Sigmoid colon (tissue), 7 donors: ENCODE measurements at places on chromosomes 13 and 19. TPM values are rescaled to one million over a fixed set of nuclear protein-coding genes. Genes with fewer than 3 reads are reported as not detected.
A peak's percentile ranks its signal among the peaks of the same experiment; 100 is the strongest.

DNA sequence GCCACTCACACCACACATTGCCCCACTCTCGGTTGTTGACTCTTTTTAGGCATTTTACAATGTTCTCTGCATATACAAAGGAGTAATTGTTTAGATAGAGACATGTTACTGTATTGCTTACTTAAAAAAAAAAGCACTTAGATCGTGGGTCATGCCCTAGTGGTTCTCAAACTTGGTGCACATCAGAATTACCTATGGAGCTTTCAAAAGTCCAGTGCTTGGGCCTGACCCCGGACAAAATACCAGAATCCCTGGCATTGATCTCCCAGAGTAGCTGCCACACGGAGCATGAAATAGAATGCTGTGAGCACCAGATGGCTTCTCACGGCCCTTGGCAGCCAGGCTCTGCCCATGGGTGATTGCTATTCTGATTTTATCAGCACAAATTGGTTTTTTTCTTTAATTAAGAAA lies 20.0 kb downstream of the ACP7 start:
- no peak for DNase-seq

DNA sequence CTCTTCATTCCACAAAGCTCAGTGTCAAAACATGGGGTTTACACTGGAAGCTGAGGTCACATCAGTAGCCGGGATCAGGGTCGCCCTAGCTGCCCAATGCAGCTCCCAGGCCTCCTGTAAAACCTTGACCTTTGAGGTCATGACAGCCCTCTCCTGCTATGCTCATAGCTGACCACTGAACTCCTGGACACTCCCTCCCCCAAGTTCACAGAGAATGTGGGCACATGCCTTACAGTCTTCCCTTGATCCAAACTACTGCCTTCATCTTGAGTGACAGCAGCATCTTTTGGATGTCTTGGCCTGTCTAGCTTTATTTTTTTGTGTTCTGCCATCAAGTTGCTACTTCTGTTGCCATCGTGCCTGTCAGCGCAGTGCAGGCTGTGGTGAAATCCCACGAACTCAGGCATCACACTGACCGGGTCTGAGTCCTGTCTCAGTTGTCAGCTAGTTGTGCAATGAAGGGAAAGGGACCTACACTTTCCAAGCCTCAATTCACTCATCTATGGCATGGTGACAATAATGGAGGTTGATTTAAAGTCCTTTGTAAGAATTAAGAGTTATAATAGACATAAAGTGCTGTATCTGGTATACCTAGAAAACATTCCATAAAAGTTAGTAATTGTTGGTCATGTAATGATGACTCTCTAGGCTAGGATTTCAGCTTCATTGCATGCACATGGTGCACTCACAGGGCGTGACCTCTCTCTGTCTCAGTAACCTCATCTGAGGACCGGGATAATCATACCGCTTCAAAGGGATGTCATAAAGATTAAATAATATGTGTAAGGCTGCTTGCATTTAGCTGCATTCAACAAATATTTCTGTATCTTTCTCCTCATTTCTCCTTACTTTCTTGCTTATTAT lies 16.4 kb upstream of the ALOX5AP start:
- no peak for DNase-seq

DNA sequence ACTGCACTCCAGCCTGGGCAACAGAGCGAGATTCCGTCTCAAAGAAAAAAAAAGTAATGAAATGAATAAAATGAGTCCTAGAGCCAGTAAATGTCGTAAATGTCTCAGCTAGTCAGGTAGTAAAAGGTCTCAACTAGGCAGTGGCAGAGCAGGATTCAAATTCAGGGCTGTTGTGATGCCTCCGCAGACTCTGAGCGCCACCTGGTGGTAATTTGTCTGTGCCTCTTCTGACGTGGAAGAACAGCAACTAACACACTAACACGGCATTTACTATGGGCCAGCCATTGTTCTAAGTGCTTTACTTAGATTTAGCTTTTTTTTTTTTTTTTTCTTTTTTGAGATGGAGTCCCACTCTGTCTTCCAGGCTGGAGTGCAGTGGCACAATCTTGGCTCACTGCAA lies 30.2 kb downstream of the CYP2F1 start:
- DNase-seq, result peak; percentile 88

The NMRK2 gene
- total RNA-seq, result 0.71 TPM
